LHCN-M2 (cell line): ENCODE measurements at places on chromosomes 16 and 17. TPM values are rescaled to one million over a fixed set of nuclear protein-coding genes. Genes with fewer than 3 reads are reported as not detected.

The PLEKHH3 gene
- 18.7 and 20.4 TPM in 2 replicates for total RNA-seq

DNA sequence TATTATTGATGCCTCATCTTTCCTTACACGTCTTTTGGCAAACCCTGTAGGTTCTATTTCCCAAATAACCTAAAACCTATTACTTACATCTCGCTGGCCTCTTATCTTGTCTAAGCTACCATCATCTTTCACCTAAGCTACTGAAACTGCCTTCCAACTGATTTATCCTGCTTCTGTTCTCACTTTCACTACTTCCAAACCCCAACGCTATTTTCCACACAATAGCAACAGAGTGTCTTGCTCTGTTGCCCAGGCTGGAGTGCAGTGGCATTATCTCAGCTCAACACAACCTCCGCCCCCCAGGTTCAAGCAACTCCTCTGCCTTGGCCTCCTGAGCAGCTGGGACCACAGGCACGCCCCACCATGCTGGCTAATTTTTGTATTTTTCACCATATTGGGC, 52.8 kb upstream of the INTS2 start:
- DNase-seq, result no peak

GRCh38 chr17:82000803-82001570, 21.7 kb downstream of the CENPX start:
- DNase-seq, result no peak

GRCh38 chr17:57524839-57525568, 220.1 kb downstream of the CCDC182 start:
- no peak for DNase-seq

- DNase-seq, result no peak
These were observed 1.2 kb downstream of the CAMKK1 start for GRCh38 chr17:3891626-3892094.

DNA sequence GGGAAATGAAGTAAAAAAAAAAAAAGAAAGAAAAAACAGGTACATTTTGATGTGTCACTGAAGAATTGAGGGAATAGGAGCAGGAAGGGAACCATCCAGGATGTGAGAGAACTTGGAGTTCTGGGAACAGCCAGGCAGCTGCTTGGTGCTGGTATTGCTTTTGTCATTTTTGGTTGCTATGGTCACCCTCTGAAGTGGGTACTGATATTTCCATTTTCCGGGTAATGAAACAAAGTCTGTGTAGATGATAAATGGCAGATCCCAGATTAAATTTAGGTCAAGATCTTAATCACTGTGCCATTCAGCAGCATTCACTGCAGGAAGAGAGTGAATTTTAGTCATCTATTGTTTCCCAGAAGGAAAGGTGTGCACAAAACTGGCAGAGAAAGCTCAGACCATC, 93.6 kb downstream of the ABCA8 start:
- peak; percentile 12 for DNase-seq

DNA sequence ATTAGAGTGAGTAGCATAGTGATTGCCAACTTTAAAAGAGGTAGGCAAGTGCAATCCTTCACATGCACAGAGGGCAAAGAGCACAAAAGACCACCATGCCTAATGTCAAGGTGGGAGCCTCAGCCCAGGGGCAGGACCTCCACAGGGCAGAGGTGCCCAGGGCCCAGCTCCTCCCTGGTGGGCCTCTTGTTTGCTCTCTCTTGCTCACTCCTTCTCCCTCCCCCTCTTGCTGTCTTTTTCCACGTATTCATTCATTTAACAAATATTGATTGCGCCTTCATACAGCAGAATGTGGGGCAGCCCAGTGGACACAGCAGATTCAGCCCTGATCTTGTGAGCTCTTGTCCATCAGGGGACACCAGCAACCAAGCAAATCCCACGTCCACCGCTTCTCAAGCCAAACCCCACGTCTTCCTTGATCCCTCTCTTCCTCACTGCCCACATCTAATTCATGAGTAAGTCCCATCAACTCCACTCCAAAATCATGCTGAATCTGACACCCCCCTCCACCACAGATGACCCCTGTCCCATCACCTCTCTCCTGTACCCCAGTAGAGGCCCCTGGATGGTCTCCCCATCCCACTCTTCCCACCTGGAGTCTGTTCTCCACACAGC, 44.1 kb upstream of the RPL38 start:
- no peak for DNase-seq

DNA sequence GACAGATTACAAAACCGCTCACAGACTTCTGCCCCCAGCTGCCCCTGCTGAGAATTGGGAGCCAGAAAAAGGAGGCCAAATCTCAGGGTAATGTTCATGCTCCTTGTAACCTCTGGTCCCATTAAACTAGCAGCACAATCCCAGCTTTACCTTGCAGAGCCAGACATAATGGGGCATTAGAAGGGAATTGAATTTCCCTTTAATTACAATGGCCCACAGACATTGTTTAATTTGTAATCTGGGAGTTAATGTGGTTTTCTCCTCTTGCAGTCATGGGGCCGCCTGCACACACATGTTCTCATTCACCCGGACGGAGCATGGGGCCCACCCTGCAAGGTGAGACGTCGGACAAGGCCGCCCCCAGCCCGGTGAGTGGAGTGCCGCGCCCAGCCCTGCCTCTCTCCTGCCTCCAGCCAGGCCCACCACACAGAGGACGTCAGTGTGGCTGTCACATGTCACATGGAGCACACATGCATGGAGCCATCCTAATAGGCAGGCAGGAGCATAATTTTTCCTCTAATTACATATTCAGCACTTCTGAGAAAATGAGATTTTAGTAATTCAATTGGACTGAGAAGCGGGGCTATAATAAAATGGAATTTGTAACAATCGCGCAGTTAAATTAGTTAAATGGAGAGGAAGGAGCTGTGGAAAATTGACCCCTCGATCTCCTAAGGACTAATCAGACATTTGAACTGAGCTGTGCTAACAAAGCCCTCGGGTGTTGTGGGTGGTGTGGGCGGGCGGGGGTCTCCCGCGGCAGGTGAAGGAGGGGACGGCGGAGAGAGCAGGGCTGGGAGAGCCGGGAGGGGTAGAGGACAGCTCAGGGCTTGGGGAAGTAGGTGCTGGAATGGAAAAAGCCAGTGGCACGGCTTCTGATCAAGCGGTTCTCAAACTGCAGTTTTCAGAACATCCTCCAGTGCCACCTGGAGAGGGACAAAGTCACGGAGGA, 87.7 kb downstream of the ENGASE start:
- DNase-seq, result no peak

DNA sequence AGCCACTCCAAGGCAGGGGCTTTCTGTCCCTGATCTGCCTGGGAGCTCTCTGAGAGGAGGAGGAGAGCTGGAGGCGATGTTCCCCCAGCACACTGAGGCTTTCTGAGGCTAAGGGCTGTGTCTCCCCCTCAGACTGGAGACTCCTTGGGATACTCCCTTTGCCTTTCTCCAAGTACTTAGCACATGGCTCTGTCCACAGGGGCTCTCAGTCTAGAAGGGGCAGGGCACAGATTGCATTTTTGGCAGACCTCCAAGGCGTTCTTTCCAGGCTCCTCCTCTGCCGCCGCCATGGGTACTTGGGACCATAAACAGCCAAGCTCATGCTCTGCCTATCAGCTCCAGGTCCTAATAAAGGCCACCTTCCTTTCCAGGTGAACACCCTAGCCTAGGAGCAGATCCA, 1.8 kb upstream of the GIP start:
- DNase-seq, result no peak
